Transverse colon (tissue), 4 donors: ENCODE measurements at places on chromosomes 5 and 9. TPM values are rescaled to one million over a fixed set of nuclear protein-coding genes. Genes with fewer than 3 reads are reported as not detected.

DNA sequence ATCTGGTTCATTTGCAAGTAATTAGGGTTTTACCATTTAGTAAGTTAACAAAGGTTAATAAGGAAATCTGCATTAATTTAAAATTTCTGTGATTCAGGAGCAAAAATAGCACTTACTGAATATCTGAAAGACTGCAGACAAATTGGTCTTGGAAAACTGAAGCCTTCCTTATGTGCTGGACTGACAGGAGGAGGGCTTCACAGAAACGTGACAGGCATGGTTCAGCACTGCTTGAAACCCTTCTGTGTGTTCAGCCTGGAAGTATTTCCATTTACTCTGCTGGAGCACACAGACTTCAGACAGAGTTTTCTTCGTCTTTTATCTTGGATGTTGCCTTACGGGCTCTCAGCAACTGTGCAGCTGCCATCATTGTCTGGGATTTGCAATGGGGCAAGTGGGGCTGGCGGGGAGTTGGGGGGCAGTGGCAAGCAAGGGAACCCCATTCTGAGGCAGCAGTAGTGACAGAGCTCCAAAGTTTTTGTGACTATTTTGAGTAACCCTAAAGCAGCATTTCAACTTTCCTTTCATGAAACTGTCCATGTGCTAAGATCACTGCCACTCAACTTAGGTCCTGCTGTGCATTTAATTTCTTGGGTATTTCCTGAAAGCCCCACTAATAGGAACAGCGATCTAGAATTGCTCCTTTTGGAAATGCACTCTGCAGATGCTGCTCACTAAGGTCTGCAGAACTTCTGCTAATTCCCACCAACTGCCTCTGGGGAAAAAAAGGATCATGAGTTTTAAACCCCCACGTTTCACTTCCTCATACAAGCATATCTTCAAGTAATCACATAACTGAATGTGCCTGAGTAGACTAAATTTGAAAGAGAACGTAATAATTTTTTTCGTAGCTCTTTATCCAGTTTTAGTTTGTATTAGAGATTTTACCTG, 56.6 kb downstream of the KCNN2 start:
- no peaks in the 10 kb centered on the region for H3K36me3 ChIP-seq
- DNase-seq = no peak
- H3K27ac ChIP-seq = no peak overlapping the region
- H3K4me1 ChIP-seq = peaks cover under 1% of the 10 kb centered on the region

Gene SEMA4D
- 8.7 TPM for total RNA-seq

DNA sequence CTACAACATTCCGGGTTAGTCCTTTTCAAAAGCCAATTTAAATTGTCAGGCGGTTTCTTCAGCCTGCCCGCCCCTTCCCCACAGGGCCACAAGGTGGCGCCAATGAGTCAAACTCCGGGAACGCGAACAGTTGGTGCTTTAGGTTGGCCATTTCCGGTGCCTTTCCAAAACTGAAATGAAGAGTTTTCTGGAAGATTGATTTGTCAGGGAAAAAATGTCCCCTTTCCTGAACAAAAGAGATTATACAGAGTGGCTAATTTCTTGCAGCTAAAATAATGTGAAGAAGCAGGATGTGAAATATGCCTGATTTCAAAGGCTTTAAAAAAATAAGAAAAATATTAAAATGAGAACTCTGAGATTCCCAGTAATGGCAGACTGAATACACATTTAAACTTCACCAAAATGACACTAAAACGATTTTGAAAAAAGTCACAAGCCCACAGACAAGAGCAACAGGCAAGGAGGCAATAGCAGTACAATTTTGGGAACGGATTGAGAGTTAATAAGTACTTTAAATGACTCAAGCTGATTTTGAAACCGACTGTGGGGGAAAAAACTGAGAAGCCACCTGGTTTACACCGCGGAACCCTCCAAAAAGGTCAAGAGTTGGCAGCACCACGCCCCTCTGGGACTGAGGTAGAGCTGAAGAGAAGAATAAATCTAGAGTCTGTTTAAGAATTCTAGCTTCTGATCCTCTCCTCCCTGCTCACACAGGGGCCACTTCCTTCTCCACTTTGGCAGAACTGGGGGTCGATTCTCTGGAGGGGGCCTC, 45.7 kb downstream of the SLC46A2 start:
- DNase-seq = peak; percentile 82
- H3K4me3 ChIP-seq = no peak overlapping the region
- no peaks in the 10 kb centered on the region for H3K27me3 ChIP-seq
- H3K4me1 ChIP-seq = no peaks in the 10 kb centered on the region
- no peak overlapping the region for H3K27ac ChIP-seq

- H3K4me1 ChIP-seq = no peaks in the 10 kb centered on the region
- no peaks in the 10 kb centered on the region for H3K27me3 ChIP-seq
- H3K27ac ChIP-seq = no peak overlapping the region
- no peak for DNase-seq
- H3K36me3 ChIP-seq = no peaks in the 10 kb centered on the region
- H3K4me3 ChIP-seq = no peak overlapping the region
Observed at GRCh38 chr5:107285772-107286171, 385.0 kb downstream of the EFNA5 start.

Gene DOCK2
- 8.3 TPM for total RNA-seq

DNA sequence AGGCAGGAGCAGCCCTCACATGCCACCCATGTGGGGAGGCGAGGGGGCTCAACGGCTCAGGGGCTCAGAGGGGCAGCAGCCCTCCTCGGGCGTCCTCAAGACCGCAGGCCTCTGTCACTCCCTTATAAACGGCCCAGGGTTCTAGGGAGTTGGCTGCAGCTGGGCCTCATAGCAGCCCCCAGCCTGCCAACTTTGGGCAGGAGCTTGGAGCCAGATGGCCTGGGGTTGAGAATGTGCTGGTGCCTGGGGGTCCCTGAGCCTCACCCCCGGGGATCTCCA, 51.0 kb upstream of the RNU6ATAC start:
- no peaks in the 10 kb centered on the region for H3K27me3 ChIP-seq
- H3K4me3 ChIP-seq = no peak overlapping the region
- DNase-seq = no peak
- H3K27ac ChIP-seq = peak overlapping the region; percentile 75
- H3K36me3 ChIP-seq = no peaks in the 10 kb centered on the region

Gene C5orf34
- 4.0 TPM for total RNA-seq

GRCh38 chr5:167759057-167759821, 532.2 kb upstream of the WWC1 start:
- H3K27ac ChIP-seq = no peak overlapping the region
- H3K36me3 ChIP-seq = no peaks in the 10 kb centered on the region
- no peaks in the 10 kb centered on the region for H3K27me3 ChIP-seq
- DNase-seq = no peak

GRCh38 chr5:177399997-177400868, at the start of gene PFN3:
PFN3 (minus strand) TSS chr5:177400661; CDS start chr5:177400576, 85 bp downstream.
- peaks cover 48% of the 10 kb centered on the region for H3K27me3 ChIP-seq
- no peaks in the 10 kb centered on the region for H3K36me3 ChIP-seq
- DNase-seq = peak; percentile 78
- peaks cover 45% of the 10 kb centered on the region for H3K4me1 ChIP-seq

Gene CD14
- 92.4 TPM for total RNA-seq
